ENCODE measurements at places on chromosomes 16 and 17.

- DNase-seq = no peak
Observed at GRCh38 chr17:82603981-82604448, 44.2 kb downstream of the WDR45B start.

GRCh38 chr17:49618028-49618611 is 42.4 kb downstream of the NXPH3 start:
- DNase-seq = no peak

DNA sequence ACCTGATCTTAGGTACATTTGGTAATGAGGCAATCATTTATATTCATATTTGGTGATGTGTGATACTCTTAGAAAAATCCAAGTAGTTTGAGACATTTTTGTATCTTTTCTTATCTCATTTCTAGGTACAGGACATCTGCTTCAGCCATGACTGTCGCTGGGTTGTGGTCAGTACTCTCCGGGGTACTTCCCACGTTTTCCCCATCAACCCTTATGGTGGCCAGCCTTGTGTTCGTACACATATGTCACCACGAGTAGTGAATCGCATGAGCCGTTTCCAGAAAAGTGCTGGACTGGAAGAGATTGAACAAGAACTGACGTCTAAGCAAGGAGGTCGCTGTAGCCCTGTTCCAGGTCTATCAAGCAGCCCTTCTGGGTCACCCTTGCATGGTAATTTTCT is 312.2 kb downstream of the BCAS3 start:
- no peak for DNase-seq

DNA sequence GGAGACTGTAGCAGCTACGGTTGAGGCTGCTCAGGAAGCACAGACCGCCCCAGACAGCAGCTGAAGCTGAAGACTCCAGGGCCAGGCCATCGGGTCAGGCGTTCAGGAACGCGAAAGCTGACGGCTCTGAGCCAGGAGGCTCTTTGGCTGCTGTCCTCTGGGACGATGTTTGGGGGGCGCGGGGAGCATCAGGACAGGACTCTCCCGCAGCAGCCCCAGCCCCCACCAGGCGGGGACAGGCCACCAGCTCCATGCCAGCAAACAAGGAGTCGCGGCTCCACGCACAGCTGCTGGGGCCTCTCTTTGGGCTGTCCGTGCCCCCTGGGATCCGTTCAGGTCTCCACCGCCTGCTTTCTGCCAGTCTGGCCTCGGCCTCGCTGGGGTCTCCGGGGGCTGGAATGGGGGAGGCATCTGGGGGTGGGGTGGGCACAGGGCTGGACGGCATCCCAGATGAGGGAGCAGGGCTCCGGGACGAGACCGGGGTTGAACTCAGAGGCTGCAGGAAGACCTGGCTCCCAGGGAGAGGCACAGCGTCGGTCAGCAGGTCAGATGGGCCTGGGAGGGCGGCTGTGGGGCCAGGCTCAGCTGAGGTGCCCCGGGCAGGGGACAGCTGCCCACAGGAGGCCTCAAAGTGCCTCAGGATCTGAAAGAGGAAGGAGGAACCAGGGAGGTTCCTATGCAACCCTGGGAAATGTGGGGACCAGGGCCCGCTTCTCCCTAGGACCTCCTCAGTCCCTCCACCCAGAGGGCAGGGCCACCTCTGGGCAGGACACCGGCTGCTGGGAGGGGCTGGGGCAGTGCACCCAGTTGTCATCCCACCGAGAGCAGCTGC is 6.3 kb upstream of the CEP131 start:
- DNase-seq = no peak

GRCh38 chr16:86618431-86619238 is 40.3 kb downstream of the FOXL1 start:
- DNase-seq = no peak

DNA sequence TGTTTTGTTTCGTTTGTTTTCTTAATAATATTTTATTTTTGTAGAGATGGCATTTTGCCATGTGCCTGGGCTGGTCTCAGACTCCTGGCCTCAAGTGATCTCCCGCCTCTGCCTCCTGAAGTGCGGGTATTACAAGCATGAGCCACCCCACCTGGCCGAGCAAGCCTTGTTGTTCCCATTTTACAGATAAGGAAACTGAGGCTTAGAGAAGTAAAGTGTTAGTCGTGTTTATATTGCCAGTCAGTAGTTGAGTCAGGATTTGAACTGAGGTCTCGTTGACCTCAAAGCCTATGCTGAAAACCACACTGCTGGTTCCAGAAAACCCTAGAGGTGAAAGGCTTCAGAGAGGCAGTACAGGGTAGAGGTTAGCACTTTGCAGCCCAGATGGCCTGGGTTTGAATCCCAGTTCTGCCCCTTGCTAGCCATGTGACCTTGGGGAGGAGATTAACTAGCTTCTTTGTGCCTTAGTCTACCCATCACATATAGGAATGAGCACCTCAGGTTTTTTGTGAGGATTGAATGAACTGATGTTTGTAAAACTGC is 102.0 kb downstream of the ABCC6 start:
- DNase-seq = no peak

DNA sequence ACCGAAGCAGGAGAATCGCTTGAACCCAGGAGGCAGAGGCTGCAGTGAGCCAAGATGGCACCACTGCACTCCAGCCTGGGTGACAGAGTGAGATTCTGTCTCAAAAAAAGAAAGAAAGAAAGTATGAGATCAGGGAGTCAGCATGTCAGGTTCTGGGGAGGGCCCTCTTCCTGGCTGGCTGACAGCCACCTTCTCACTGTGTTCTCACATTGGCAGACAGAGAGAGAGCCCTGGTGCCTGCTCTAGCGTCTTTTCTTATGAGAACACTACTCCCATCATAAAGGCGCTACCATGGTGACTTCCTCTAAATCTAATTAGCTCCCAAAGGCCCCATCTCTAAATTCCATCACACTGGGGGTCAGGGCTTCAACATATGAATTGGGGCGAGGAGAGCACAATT is 27.6 kb upstream of the RBBP6 start:
- DNase-seq = no peak

DNA sequence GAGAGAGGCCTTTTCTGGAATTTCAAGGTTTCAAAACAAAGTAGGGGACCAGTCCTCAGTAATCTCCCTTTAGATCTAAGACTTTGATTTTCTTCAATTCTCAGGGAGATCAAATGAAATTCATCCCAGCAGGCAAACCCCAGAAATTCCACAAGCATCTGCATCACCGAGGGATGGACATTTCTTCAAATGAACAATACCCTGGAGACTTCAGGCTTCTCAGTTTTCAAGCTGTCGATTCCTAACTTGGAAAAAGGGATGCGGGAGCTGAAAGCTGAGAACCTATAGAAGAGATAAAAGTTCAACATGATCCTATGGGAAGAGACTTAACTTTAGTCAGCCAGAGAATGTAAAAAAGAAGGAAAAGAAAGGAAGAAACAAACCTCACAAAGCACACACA is 296.9 kb upstream of the CDH5 start:
- DNase-seq = no peak

- DNase-seq = no peak
Observed at GRCh38 chr17:1834380-1835149, 4.8 kb downstream of the RPA1 start.

- no peak for DNase-seq
Observed at GRCh38 chr17:57914273-57915142, 40.7 kb downstream of the CUEDC1 start.

- DNase-seq = no peak
Observed at GRCh38 chr16:85611194-85611443, 2.0 kb upstream of the GSE1 start.

- no peak for DNase-seq
Observed at GRCh38 chr17:50768346-50768761, 1.0 kb upstream of the ANKRD40CL start.

- DNase-seq = no peak
Observed at GRCh38 chr17:56026915-56027314, 126.4 kb upstream of the ANKFN1 start.

DNA sequence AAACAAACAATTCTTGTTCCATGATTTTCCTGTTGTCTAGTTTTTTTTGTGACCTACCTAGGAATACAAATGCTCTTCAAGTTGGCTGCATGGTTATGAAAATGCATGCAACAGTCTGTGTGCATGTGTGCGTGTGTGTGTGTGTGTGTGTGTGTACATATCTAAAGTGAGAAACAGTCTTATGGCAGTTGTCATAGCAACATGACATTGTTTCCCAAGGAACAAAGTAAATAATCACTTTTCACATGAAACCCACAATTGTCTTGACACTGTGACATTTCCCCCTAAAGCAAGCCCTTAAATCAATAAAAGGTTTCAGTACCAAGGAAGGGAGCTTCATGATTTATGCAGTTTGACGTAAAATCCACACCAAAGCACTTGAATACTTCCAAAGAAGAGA is 758.4 kb downstream of the CDH8 start:
- no peak for DNase-seq

- DNase-seq = no peak
Observed at GRCh38 chr16:55379371-55379770, 55.4 kb downstream of the IRX6 start.

DNA sequence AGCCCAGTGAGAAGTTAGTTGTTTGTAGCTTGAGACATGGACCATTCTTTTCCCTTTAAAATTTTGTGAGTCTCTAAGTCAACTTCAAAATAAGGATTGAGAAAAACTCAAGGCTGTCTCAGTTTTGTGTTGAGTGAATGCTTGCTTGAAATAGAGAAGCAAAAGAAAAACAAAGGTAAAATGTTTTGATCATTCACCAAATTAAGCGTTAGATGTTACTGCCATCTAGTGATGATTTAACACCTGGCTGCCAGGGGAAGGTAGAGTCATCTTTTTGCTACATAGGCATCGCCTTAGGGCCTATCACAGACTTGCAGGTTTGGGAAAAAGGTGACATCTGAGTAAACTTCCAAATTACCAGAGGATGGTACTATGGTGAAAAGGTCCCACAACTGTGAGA is 74.4 kb downstream of the PCTP start:
- DNase-seq = peak; percentile 23

- DNase-seq = peak; percentile 70
Observed at GRCh38 chr17:35243561-35244340, 879 bp downstream of the SLFN5 start.

DNA sequence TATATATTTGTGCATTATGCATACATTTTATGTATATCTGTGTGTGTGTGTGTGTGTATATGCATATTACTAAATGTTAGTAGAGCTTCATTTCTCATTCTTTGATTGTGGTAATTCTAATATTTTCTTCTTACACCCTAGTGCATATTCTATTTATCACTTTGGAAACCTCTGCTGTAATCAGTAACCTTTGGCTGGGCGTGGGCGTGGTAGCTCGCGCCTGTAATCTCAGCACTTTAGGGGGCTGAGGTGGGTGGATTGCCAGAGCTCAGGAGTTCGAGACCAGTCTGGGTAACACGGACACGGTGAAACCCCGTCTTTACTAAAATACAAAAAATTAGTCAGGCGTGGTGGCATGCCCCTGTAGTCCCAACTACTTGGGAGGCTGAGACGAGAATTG is 26.9 kb downstream of the CPSF4L start:
- DNase-seq = no peak

DNA sequence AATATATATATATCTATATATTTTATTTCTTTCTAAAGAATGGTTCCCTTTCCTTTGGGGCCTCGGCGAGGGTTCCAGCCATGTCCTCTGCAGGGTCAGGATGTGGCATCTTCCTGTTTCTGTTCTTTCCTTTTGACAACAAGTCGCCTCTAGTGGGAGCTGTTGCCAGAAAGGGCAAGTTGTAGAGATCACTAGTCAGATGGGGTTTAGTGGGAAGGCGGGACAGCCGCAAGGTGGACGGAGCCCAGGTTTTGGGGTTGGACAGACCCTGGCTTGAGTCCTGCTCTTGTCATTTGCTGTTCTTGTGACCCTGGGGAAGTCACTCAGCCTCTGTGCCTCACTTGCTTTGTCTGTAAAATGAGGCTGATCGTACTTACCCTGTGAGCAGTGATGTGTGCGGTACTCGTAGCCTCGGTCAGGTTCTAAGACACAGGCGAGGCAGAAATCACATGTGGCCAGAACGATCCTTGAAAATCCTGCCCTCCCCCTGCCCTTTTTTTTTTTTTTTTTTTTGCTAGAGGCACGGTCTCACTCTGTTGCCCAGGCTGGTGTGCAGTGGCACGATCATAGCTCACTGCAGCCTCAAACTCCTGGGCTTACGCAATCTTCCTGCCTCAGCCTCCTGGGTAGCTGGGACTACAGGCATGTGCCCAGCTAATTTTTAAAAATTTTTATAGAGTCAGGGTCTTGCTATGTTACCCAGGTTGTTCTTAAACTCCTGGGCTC is 80.1 kb downstream of the ABCC6 start:
- DNase-seq = peak; percentile 61

DNA sequence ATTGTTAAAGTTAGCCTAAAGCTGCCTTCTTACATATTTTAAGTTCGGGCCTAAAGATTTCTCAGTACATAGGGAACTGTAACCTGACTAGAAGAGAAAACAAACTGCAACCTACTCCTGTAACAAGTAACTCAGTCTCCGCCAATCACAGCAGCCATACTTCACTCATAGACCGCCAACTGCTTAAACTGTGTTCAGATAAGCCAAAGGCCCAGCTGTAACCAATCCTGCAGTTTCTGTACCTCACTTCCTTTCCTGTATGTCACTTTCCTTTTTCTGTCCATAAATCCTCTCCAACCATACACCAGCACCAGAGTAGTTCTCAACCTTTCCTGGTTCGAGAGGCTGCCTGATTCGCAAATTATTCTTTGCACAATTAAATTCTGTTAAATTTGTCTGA is 41.5 kb downstream of the GLG1 start:
- no peak for DNase-seq

DNA sequence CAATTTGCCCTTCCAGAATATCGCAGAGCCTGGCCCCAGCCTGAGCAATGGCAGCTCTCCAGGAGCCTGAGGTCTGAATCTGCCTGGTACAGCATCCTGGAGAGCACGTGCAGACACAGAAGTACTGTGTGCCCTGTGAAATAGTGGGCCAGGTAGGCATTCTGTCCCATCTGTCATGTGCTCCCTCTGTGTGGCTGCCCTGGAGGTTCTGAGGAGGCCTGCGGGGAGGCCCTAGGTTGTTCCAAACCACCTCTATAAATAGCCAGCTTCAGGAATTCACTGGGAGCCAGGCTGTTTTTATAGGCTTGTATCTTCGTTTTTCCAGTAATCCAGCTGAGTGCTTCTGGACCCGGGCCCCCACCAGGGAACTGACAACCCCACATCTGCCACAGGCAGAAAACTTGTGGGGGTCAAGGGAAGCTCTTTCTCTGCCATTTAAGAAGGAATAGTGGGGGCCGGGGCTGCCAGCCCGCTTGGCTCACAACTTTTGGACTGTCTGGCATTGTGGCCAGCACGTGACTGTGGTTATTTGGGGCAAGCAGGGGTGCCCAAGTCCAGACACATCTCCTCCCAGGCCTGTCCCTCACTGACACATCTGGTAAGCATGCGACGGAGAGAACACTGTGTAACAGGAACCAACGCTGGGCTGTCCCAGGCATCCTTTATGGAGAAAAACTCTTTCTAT is 356.3 kb upstream of the TNRC6C start:
- no peak for DNase-seq

GRCh38 chr17:57587193-57587969 is 157.7 kb downstream of the CCDC182 start:
- DNase-seq = no peak

- no peak for DNase-seq
Observed at GRCh38 chr17:74190807-74191406, 12.6 kb upstream of the RPL38 start.

- no peak for DNase-seq
Observed at GRCh38 chr17:57941384-57942370, 13.5 kb downstream of the CUEDC1 start.

- peak; percentile 91 for DNase-seq
Observed at GRCh38 chr17:50707289-50708049, at the start of gene ANKRD40. Gene ANKRD40 (minus strand): TSS chr17:50707914. CDS start chr17:50707654, 260 bp downstream.
